Femur (tissue), 1 donor: ENCODE measurements at places on chromosomes 3 and 15.
A peak's percentile ranks its signal among the peaks of the same experiment; 100 is the strongest.

DNA sequence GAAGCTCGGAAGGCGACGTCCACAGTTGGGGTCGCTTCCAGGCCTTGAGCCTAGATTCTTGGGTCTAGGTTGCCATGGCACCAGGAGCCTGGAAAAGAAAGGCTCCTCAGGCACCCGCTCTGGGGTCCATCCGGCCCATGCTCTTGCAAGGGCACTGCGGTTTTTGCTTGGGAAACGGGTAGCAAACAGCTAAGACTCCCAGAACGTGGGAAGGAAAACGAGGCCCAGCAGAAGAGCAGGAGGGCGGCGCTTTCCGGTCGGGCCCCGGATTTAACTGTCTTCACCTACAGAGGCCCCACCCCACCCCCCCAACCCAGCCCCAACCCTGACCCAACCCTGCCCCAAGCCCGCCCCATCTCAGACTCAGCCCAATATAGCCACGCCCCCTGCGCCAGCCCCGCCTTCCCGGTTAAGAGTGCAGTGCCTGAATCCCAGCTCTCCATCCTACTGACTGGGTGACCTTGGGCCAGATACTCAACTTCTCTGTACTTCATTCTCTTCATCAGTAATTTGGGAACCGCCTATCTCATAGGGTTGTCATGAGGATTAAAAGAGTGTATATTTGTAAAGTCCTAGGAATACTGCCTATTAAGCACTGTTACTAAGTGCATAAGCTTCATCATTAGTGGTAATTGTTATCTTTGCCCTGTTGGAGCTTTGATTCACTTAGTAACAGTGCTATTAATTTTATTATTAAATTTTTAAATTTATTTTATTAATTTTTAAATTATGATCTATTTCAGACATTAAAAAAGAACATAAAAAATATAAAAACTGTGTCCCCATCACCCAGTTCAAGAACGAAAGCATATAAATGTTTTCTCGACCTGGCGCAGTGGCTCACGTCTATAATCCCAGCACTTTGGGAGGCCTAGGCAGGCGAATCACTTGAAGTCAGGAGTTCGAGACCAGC lies 28.4 kb upstream of the SMAD6 start:
- peak; percentile 72 for DNase-seq

GRCh38 chr3:48845170-48845569 lies 2.5 kb downstream of the PRKAR2A start:
- DNase-seq, result no peak

DNA sequence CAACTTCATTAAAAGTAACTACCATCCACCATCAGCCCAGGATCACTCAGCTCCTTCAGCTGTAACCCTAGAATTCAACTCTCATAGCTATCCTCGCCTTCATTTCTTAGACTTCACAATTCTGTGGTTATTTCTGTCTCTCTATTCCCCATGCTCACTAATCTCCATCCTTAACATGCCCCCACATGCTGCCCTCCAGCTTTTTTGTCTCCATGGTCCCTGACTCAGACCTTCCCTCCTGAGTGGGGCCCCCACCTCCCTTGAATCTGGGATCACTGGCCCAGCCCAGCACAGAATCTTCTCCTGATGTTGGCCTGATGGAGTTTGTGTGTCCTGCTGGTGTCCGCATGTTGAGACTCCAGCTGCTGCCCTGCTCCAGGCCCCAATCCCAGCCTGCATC lies 41.7 kb downstream of the CHST14 start:
- DNase-seq, result no peak

GRCh38 chr3:25510797-25511196 lies 82.7 kb downstream of the RARB start:
- DNase-seq, result no peak

- no peak for DNase-seq
These were observed 201.8 kb upstream of the KCNH8 start for GRCh38 chr3:18946524-18946923.
